ENCODE measurements at places on chromosomes 5 and 9.

- no peak for DNase-seq
Measured at GRCh38 chr5:135319928-135320606, 79.0 kb downstream of the MACROH2A1 start.

- DNase-seq = peak; percentile 68
Measured at GRCh38 chr9:116327701-116328405, 174.3 kb downstream of the PAPPA start.

- DNase-seq = no peak
Measured at GRCh38 chr5:77644371-77645157, 6.1 kb upstream of the OTP start.

DNA sequence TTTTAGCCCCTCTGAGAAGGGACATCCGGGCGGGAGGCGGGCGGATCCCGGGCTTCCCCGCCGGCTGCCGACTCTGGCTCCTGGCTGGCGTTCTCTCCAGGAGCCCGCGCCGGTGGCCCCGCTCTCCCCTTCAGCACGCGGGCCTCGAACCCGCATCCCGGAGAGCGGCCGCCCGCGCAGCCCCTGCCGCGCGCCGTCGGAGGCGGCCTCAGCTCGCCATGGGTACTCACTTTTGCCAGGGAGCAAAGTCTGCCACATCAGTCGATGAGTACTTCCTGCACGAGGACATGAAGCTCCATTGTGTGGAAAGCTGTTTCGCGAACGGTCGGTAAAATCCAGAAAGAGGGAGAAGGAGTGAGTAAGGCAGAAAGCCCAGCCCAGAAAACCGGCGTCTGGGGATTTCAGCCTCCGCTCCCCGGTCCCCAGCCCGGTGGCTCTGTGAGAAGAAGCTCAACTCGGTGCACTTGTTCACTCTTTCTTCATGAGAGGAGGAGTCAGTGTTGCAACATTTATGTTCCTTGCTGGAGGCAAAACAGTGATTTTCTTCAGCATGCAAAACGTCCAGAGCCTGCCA is at the start of gene PRLR:
PRLR (minus strand) TSS at position 450 of the 574 bp plus-strand sequence. CDS start 140,867 bp downstream, outside the sequence.
- peak; percentile 32 for DNase-seq

DNA sequence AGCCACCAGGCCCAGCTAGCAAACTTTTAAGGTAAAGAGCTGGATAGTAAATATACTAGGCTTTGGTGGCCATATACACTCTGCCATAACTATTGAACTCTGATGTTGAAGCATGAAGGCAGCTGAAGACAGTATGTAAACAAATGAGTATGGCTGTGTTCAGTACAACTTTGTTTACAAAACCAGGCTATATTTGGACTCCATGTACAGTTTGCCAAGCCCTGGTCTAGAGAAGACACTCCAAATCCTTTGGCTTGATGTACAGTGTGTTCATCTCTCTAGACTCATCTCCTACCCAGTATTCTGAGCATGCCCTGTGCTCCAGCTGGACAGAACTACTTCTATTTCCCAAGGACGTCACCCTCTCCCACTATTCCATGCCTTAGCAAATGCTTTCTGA is 54.3 kb upstream of the MEGF10 start:
- DNase-seq = no peak
